ENCODE measurements at places on chromosomes 2 and 18.

- DNase-seq = no peak
Observed at GRCh38 chr2:197209246-197209645, 101.3 kb downstream of the ANKRD44 start.

DNA sequence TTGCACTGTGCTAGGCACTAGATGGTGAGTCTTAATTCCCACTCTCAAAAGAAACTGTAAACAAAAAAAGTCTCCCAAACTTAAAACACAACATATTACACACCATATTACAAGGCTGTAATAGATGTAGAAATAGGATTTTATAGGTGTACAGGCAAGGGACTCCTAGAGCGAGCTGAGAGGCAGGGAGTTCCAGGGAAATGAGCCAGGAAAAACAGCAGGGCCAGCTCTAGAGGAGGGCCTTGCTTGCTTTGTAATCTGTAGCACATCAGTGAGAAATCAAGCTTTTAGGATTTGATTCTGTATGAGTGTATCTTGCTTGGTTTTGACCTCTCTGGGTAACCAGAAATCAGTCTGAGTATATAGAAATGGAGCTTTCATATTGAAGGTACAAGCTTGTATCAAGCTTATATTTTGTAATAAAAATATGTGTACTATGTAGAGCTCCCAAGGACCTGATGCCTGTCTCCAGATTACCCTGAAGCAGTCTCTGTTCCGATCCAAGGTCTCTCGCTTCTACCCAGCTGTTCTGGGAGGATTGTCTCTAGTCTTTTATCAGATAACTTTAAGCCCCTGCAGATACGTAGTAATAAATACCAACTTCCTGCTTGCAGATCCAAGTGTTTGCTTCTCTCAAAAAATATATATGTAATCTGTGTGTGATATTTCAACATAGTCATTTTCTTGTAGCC is 73.0 kb downstream of the MYO1B start:
- no peak for DNase-seq

DNA sequence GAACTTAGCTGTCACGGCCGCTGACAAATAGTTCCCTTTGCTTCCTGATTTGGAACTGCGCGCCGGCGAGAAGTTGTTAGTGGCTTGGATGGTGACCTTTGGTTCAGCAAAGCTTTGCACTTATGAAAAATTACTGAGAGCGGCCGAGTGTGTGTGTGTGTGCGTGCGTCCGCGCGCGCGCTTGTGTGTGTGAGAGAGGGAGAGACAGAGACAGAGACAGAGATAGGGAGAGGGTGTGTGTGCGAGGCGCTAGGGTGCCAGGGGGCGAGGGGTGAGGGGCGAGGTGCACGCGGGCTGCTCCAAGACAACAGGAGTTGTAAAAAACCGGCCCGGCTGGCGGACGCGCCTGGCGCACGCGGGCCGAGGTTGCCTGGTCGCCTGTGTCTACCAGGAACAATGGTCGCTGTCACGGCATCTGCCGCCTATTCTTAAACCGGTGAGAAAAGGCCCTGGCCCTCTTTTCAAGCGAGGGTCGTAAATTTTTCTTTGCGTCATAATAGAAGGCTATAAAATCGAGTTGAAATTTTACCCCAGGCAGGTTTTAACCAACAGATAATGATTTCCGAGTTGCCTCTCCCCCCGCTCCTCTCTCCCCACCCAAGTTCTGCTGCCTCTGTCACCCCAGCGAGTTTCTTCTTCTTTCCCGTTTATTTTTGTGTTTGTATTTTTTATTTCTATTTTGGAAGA is 535 bp downstream of the HOXD3 start:
- no peak for DNase-seq

DNA sequence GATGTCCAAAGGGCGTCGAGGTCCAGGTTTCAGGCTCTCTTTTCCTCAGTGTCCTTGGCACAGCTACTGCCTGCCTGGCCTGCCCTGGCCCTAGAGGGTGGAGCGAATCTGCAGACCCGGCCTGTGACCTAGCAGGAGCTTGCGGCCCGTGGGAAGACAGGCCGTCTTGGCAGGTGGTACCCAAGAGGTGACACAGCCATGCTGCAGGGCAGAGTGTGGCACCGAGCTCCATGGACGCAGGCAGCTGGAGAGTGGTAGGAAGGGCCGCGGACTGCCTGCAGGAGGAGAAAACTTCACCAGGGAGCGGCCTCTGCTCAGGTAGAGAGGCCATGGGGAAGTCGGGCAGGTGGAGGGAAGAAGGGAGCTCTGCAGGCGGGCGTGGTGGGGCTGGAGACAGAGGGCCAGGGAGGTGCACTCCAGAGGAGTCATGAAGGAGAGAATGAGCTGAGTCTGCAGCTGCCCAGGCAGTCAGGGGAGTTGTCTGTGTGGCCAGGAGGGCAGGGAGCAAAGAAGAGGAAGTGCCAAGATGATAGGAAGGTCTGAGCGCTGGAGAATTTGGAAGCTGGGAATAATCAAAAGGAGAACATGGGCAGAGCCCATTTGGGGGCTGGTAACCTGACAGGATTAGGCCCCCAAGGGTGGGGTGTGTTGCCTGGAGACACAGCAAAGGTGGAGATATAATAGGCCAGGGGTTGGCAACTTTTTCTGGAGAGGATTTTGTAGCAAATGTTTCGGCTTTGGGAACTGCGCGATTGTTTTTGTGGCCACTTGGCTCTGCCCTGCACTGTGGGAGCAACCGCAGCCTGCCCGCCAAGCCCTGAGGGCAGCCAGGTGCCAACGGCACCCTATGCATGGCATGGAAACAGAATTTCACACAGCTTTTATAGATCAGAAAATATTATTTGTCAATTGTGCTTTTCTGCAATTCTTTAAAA is 154.4 kb upstream of the PXDN start:
- DNase-seq = no peak

GRCh38 chr2:88828397-88829137 is 137.1 kb downstream of the RPIA start:
- DNase-seq = no peak

Measured in stimulated activated CD4-positive, alpha-beta T cell treated with anti-CD3 and anti-CD28 coated beads, TNF-alpha, amount 100 ng/mL, for 1 hour (primary cell).